T-helper 2 cell (primary cell): ENCODE measurements at places on chromosomes 4 and X.

DNA sequence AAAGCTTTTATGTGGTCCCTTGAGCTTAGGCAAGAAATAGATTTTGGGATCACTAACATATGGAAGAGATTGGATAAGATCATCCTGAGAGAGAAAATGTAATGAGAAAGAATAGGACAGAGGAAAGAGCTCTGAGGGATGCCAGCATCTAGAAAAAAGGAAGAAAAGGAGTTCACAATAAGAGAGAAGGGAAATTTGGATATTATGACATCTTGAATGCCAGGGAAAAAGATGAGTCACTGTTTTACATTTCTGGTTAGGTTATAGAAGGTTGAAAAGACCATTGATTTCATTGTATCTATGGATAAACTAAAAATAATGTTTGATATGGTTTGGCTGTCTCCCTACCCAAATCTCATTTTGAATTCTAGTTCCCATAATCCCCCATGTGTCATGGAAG, 208.5 kb downstream of the MAD2L1 start:
- DNase-seq = no peak

GRCh38 chr4:128244379-128244778, 43.2 kb downstream of the PGRMC2 start:
- DNase-seq = no peak

GRCh38 chr4:71417150-71417549, 78.3 kb downstream of the SLC4A4 start:
- no peak for DNase-seq

GRCh38 chr4:1208970-1209704, 36.8 kb upstream of the SPON2 start:
- DNase-seq = no peak

GRCh38 chr4:172412851-172413580, 599.8 kb downstream of the GALNTL6 start:
- DNase-seq = no peak

- DNase-seq = no peak
These were observed 13.5 kb upstream of the CXCL6 start for GRCh38 chr4:73822812-73823504.

GRCh38 chrX:1609762-1610161, 5.1 kb upstream of the ASMT start:
- no peak for DNase-seq

GRCh38 chr4:29199485-29199884, 1520.7 kb upstream of the PCDH7 start:
- DNase-seq = no peak

DNA sequence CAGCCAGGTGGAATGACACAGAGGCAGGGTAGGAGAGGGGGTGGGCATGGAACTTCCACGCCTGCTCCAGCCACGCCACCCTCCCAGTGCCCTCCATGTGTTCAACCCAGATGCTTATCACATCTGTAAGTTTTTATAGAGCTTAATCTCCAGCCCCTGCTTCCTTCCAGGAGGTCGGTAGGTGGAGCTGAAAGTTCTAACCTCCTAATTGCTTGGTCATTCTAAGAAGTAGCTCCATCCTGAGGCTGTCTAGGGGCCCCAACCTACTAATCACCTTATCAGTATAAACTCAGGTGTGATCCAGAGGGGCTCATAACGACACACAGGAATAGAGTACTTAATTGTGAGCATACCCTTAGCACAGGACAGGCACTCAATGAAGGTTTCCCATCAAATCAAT, 18.3 kb downstream of the QDPR start:
- DNase-seq = no peak

DNA sequence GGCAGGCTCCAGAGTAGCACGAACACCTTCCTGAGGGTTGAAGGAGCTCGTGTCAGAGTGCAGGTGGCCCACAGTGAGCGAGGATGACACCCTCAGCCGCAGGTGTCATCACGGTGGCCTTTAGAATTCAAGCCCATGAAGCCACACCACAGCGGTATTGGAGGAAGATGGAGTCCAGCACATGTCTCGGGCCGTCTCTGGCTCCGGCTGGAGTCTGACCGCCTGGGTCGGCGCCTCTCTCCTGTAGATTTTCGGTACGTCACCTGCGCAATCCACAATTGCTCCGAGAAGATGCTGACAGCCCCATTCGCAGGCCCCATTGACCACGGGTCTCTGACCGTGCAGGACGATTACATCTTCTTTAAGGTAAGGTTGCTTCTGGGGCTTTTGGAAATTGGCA, 229.4 kb upstream of the PSAPL1 start:
- DNase-seq = no peak

DNA sequence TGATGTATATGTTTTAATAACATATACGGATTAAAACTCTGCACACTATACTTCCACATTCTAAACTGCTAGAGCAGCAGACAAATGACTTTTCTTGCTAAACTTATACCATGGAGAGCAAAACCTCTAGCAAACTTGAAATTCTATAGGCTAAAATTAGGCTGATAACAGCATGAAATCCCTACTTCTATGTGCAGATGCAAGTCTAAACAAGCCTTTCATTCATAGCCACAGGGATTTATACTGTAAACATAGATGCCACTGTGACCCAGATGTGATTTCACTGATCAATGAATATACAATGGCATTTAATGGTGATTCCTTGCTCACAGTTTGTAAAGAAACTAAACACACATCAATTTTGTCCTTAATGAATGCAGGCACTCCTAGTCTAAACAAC, 151.0 kb downstream of the ANTXR2 start:
- DNase-seq = no peak

DNA sequence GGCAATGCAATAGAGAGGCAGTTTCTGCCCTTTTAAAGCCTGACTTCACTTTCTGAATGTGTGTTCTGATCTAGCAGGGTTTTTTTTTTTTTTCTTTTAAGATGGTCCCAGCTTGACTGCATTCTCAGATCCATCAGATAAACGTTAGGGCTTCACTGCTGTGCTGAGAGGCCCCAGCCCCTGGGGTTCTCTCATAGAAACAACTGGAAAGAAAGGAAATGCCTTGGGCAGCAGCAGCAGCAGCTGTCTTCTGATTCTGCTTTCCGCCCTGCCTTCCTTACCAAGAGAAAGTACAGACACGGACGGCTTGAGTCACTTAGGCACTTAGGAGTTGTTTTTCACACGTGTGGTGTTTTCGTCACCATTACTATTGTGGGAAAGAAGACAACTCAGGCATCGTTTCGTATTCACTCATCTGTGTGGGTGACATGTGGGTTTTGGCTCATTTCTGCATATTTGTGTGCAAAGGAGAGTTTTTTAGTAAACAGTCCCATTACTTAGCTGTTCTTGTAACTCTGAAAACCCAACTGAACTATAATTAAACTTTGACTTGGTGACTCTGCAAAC, 172.0 kb downstream of the PTTG2 start:
- DNase-seq = peak; percentile 38

GRCh38 chrX:66005830-66006449, 33.9 kb downstream of the VSIG4 start:
- no peak for DNase-seq

DNA sequence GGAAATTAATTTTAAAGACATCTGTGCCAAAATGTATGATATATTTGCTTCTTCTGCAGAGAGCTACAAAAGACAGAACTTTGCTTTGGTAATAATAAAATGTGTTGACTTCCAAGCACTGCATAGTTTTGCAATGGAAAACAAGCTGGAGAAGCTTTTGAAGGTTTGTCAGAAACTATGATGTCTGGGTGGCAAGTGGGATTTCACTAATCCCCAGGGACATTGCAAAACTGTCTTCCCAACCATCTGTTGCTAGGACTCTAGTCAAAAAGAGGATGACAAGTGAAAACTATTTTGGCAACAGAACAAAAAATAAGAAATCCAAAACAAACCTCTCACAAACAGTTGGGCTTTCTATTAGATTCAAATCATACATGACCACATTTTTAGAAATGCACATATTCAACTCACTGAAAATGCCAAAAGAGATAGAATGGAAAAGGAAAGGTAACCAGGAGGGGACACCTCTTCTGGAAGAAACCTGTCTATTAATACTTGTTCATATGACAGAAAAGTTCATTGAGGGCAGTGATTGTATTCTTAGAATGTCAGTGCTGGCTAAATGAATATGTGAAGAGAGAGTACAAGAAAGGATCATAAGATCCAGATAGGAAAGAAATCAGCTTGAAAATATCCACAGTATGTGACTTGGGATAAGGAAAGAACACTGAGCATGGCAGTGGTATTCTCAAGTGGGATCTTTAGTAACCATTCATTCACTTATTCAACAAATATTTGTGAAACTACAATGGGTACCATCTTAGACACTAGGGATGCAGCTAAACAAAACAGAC, 228.0 kb downstream of the RASL11B start:
- no peak for DNase-seq

DNA sequence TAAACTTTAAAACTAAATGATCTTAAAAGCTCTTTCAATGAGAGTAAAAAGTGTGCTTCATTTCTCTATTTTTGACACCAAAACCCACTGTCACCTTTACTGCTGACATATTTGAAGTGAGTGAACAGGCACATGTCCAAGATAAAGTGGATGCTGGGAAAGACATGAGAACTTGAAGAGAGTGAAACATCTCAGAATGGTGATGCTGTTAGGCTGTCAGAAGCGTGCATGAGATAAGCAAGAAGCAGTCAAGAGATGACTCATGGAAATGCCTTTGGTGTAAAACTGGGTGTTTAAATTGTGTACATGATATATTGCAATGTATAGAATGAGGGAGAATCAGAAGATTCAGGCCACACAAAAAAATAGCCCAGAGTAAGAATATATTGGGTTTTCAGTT, 21.8 kb upstream of the GBA3 start:
- DNase-seq = no peak

GRCh38 chrX:151695583-151696340, 504 bp downstream of the PRRG3 start:
- DNase-seq = no peak

- no peak for DNase-seq
These were observed 7.5 kb downstream of the TMEM144 start for GRCh38 chr4:158217763-158218162.

DNA sequence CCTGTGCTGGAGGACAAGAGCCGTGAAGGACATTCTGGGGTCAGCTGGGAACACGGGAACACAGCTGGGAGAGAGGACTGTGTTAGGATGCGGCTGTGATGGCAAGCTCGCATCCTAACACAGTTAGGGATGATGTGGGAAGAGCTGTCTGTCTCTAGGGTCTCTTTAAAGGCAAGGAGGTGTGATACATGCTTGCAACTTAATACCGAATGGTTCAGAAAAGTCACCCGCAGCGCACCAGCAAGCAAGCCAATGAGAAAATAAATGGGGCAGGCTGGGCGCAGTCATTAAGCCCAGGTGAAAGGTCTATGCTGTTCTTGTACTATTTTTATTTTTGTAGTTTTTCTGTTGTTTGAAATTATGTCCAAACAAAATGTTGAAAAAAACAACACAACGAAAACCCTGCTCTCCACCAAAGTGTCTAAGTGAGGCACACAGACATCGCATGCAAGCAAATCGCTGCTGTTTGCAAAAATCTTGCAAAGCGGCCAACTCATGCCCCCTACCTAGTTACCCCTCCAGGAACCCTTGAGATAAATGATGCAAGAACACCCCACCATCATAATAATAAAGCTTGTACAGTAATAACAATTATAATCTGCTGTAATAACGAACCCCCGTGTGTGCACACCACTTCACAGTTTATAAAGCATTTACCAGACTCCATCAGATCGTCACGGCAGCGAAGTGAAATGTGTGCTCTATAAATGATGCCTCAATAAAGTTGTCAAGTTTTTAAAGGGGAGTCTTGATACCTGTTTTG, 17.9 kb upstream of the ADRA2C start:
- DNase-seq = no peak

GRCh38 chrX:151386838-151387459, 10.1 kb upstream of the VMA21 start:
- no peak for DNase-seq

DNA sequence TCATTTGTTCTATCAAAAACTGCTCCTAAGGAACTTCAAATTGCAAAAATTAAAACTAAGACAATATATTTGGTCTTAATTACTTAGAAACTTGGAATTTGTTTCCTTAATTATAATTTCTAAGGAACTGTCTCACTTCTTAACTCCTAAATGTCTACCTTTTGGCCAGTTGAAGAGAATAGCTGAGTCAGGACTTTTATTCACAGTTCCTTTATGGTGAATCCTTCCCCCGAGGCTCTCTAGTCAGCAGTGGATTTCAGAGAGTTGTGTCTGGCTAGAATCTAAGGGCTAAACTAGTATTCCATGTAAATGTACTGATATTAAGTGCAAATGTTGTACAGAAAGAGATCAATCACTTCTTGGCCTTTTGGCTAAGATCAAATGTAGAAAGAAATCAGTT, 69.3 kb downstream of the AMMECR1 start:
- DNase-seq = no peak

DNA sequence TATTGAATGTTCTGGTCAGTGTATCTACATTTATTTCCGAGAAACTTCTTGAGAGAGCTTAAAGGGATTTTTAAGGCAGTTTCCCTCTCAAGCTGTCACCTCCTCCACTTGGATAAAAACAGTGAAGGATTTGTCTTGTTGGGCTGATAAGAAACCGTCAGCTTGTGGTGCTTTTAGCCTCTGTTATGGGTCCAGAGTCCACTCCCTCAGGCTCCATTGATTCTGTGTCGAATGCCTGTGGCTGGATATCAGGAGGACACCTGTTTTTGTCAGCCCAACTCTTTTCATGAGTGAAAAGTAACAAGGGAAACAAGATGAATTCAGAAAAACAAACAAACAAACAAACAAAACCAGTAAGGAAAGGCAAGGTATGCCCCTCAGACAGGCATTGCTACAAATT, 12.4 kb downstream of the CLCN4 start:
- no peak for DNase-seq

DNA sequence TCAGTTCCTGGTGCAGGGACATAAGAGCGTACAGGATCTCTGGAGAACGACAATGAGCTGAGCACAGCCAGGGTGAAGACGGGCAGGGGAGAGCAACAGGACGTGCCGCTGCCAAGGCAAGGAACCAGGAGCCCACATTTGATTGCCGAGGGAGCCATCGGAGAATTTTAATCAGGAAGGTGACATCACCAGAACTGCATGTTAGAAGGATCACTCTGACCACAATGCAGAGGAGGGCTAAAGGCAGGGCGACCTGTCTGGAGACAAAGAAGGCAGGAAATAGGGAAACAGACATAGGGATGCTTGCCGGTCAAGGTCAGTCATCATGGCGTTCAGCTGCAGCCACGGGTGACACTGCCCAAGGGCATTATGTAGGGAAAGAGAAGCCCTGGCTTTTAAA, 81.4 kb downstream of the RBM47 start:
- DNase-seq = no peak

DNA sequence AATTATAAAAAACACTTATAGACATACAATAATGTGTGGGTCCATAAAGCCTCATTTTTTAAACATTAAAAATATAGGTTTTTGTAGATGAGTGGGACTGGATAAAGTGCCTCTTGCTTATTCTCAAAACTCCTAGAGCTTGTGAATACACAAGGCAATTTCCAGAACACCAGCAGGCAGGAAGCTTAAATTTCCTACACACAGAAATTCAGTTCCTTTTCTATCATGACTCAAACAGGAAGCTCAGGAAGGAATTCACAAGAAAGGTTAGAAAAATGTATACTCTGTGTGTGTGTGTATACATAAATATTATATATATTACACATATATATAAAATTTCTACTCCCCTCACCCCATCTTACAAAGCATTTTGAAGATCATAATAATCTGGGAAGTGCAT, 11.3 kb downstream of the MAGEB6 start:
- DNase-seq = no peak

GRCh38 chrX:136767104-136767941, 13.4 kb downstream of the ARHGEF6 start:
- DNase-seq = peak; percentile 12

GRCh38 chr4:13539047-13539618, 5.2 kb downstream of the NKX3-2 start:
- no peak for DNase-seq

GRCh38 chr4:17170131-17170530, 271.7 kb upstream of the LDB2 start:
- no peak for DNase-seq
